Type B pancreatic cell (in vitro differentiated cells): ENCODE measurements at places on chromosomes 7 and 10.

DNA sequence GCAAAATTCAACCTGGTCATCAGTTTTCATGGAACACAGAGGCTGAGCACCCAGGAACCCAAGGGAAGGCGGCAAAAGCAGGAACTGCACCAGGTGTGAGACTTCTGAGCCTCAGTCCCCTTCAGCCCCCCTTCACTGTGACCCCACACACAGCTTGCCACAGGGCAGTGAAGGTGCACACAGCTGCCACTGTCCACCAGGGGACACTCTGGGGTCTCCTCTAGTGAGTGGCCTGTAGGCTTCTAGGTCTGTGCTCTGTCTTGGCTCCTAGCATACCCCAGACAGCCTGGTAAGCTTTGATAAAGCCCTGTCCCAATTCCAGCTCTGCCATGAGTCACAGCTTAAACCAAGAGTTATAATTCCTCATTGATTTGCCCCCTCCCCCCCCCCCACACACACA lies 12.1 kb downstream of the KCNH2 start:
- DNase-seq: no peak

- DNase-seq: no peak
Observed at GRCh38 chr7:120442838-120443237, 169.9 kb downstream of the KCND2 start.

- no peak for DNase-seq
Observed at GRCh38 chr10:68156373-68157185, 47.3 kb downstream of the MYPN start.

GRCh38 chr7:140541513-140542227 lies 62.4 kb upstream of the MKRN1 start:
- DNase-seq: no peak

- DNase-seq: no peak
Observed at GRCh38 chr10:44234483-44234875, 150.4 kb downstream of the CXCL12 start.

GRCh38 chr10:37733822-37734221 lies 123.6 kb downstream of the ZNF248 start:
- no peak for DNase-seq

DNA sequence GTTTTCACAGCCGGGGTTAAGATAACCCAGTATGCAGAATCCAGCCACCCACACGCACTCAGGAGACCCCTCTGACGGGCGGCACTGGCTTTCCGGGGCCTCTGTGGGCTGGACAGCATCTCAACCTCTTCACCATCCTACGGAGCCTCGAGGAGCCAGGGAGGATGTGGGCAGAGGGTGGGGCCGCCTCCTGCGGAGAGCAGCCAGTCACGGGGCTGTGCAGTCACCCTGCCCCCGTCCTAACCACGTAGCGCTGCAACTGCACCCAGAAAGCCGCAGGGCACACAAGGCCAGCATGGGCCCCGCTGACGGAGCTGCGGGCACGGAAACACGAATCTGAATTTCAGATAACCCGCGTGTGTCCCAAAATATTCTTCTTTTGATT lies 270.3 kb downstream of the ELFN1 start:
- DNase-seq: no peak

DNA sequence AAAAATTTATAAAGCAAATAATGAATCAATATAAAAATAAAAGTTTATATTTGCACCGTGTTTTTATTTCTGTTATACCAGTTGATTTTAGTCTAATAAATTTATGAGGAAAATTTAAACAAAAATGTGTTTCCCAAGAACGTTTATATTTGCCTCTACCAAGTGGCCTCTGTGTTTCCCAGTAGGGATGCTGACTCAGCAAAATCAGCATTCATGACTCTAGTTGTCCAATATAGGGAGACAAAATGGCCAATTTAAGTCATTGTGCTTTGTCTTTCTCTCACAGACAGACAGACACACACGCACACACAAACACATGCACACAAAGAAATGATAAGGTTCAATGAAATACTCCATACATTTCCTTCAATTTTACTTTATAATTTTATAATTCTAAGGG lies 942.5 kb upstream of the ZWINT start:
- DNase-seq: no peak

- DNase-seq: no peak
Observed at GRCh38 chr10:35005868-35006267, 84.3 kb downstream of the CUL2 start.

DNA sequence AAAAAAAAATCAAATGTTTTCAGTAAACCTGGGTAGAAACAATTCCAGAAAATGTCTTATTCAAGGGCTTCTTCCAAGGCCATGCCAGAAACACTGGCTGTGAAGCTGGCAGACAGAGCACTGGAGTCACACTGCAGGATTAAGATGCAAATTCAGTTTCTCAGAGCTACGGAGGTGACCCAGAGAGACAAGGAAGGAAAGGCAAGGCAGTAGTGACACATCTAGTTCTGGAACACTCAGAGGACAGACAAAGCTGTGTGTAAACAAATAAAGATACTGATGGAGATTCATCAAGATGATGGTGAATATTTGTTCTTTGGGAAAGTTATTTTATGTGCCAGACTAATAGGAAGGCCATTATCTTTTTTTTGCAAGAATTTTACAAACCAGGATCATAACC lies 608.3 kb upstream of the C7orf33 start:
- DNase-seq: no peak

DNA sequence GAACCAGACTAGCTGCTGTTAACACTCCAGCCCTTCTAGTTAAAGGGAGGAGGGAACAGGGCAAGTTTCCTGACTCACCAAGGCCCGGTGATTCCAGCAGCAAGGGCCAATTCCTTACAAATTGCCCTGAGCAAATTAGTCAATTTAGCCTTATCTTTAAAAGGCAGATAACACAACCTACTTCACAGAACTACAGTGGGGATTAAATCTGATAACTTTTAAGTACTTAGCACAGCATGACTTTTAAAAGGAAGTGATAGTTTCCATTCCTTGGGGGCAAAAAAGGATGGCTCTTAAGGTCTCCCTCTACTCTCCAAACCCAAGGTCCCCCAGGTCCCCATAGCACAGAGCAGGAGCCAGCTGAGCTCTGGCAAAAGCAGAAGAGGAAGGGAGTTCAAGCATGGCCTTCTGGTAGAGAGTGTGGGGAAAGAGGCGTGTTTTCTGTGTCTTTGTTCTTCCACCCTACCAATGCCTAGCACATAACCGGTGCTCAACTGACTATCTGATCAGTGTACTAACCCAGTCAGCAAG lies 4.0 kb downstream of the CDCA7L start:
- no peak for DNase-seq

DNA sequence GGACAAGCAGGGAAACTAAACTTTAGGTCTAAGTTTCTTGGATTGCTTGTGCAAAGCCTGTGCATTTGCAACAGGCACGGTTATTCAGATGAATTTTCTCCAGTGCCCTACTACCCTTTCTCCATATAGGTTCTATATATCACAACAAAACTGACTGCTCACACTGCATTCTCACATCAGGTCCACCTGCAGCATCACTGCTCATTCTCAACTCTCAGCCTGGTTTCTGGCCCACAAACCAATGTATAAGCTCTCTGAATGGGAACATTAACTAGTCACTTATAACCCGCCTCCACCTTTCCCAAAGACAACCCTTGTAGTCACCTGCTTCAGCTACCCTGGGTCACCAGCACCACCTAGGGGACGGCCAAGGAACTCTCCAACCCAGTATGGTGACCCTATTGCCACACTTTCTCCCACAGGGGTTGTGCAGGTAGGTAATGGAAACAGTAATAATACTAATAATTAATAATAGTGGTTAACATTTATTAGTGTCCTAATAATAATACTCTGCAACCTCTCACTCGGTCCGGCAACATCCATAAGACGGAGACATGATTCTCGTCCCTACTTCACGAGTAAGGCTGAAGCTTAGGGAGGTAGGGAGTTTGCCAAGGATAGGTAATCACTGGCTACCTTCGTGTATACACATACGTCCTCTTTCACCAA lies 97.3 kb downstream of the CLEC2L start:
- DNase-seq: no peak

- no peak for DNase-seq
Observed at GRCh38 chr10:99598781-99599509, 21.3 kb downstream of the SLC25A28 start.

- no peak for DNase-seq
Observed at GRCh38 chr10:6297951-6298381, 95.2 kb downstream of the PFKFB3 start.

DNA sequence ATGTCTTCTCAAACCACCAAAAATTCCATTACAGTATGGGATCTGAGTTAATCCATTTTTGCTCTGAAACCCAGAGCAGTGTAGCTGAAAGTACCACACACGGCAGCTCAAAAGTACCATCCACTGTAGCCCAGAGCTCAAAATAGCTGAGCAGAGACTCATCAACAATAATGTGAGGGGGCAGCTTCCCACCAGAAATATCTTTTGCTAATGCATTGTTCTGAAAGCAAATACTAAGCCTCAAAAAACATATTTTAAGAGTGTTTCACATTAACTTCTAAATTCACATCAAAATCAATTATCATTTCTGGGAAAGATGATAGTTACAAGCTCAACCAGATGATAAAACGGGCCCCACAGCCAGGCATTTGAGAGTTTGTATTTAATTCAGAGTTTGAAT lies 73.7 kb downstream of the ABLIM1 start:
- no peak for DNase-seq

DNA sequence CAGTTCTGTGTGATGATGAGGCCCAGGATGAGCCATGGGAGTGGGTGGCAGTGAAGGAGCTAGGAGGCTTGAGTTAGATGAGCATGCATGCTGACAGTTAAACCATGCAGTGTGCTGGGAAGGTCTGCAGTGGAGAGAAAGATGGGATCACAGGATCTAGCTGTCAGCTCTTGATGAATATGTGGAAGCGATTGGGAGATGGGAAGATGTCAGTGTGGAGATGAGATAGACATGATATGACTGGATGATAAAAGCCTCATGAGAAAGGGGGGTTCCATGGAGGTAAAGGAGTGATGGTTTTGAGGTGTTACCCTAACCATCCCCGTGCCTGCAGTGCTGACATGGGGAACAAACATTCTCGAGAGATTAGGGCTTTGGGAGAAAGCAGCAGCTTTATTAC lies 165.0 kb upstream of the CTBP2 start:
- no peak for DNase-seq

GRCh38 chr7:140519007-140519399 lies 39.7 kb upstream of the MKRN1 start:
- DNase-seq: no peak

- DNase-seq: no peak
Observed at GRCh38 chr10:24415455-24416125, 206.7 kb downstream of the KIAA1217 start.

DNA sequence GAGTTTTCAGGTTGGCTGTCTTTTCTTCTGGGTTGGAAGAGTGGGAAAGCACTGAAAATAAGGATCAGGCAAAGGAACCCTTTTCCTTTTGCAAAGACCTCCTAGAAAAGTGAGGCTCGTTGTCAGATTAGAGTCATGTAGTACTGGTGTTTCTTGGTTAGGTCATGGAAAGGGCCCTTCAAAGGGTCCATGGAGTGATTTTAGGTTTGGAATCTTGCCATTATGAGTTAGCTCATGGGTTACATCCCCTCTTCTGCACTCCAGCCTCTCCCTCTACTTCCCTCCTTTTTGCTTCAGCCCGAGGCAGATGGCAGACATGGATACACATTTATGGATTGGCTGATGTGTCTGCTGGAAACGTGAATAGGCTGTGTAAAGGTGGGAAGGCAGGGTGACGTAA lies 47.0 kb downstream of the CREB5 start:
- DNase-seq: no peak

- no peak for DNase-seq
Observed at GRCh38 chr7:94223375-94224084, 171.2 kb upstream of the COL1A2 start.

DNA sequence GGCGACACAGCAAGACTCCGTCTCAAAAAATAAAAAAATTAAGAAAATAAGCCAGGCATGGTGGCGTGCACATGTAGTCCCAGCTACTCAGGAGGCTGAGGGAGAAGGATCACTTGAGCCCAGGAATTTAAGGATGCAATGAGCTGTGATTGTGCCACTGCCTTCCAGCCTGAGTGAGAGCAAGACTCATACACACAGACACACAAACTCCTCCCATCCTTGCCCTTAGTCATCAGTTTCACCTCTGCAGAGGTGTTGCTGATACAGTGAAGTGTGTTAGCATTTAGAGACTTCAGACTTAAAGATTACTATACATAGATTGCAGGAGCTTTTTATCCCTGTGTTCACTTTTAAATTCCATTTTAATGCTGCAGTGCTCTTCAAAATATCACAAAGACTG lies 5.5 kb upstream of the H2AZ2 start:
- no peak for DNase-seq

DNA sequence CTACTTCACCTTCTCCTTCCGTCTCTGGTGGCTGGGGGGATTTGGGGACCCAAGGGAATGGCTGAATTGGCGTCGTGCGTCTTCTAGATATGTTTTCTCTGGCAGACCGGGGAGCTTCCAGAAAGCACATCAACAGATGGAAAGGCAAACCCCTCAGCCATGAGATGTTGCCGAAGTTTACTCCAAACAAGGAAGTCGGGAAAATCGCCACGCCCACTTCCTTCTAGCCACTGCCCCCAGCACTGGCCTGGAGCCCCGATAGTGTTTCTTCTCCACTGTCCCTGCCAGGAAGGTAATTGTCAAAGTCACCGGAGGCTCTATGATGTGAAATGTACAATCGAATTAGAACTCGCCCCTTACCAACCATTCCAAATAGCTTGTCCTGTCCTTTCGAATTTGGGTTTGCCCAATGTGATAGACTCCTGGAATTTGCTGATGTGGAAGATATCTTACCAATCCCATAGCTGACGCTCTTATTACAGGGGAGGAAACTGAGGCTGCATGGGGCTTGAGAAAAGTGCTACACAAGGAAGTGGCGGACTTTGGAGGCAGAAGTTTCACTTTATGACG lies 191.0 kb downstream of the LSM5 start:
- no peak for DNase-seq

DNA sequence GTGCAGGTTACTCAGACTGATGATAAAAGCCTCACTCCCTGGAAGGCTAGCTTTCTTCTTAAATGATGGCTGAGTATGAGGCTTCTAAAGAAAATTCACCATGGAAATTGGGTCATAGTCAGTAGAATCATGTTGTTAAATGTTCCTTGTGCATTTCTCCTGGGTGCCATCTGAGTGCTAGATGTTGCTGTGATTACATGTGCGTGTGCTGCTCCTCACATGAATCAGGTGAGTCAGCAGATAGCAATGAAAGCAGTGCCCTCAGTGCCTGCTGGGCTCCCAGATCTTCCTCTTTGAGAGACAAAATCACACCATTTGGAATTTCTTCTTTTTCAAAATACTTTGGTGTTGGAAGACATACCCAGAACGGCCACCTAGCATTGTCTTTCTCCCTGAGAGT lies 331.7 kb downstream of the XPNPEP1 start:
- no peak for DNase-seq

DNA sequence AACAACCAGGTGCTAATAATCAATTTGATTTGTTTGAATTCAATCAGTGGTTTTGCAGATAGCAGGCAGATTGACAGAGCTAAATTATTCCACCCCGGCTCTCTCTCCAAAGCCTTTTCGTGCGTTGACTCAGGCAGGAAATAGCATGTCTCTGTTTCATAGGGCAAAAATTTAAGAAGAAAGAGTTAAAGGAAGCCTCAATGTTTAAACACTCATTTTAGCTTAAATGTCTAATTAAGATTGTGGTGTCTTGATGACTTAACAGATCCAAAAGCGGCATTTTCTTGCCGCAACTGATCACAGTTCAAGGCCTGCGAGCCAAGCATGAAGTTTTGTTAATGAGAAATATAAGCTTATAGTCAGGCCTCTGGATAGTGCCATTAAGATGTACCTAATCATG lies 1051.1 kb upstream of the AUTS2 start:
- DNase-seq: no peak
